Stimulated activated CD8-positive, alpha-beta memory T cell treated with anti-CD3 and anti-CD28 coated beads, Interleukin-15, amount 100 ng/mL, for 24 hours (primary cell): ENCODE measurements at places on chromosomes 3 and 15.

DNA sequence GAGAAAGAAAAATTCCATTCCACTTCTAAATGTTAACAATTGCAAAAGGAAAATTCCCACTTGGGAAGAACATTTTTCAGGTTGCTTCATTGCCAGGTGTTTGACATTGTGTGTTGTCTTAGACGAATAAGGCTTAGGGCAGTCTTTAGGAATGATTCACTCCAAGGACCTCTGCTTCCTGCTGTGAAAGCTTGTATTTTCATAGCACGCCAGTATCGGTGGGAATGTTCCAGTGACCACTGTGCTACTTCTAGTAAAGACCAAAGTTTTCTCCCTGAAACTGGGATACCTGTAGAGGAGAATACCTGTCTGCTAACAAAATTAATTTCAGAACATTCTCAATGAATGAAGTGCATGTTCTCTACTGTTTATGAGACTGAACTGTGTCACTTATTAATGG is 64.1 kb downstream of the CDIN1 start:
- DNase-seq, result no peak

DNA sequence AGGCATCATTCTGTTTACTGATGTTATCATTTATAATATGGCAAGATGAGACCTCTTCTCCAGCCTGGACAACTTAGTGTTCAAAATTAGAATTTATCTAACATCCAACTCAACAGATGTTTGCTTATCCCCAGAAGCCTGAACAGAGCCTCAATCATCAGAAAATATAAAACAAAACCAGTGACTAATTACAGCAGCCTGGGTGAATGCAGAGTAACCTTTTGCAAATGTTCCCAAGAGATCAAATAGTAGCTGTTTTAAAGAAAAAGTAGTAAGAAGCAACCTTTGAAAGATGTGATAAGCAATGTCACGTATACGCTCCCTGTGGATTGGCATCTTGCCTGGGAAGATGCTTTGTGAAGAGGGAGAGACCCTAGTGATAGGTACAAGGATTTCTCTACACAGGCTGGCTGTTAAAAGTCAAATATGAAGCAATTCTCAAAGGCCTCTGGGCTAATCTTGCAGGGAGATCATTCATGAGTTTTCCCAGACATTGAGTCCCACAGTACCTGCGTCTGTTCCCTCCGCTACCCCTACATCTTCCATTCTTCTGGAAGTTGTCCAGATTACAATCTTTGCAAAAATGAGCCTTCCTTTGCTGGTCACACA is 39.3 kb upstream of the PRICKLE2 start:
- DNase-seq, result no peak

DNA sequence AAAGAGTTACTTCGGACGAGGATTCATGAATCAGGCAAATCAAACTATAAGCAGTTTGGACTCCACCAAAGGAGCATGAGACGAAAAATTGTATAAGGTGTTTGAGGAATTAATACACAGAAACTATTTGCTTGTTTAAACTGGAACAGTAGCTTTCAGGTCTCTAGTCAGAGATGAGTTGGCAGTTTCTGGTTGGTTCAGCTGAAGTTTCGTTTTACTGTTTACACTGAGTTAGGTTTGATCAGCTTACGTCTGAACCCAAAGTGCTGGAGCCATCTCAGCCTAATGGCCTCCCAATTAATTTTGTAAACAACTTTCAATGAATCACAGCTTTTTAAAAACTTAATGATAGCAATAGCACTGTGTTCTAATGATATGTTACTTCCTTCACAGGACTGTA is 703.7 kb downstream of the NLGN1 start:
- DNase-seq, result no peak

GRCh38 chr15:29681946-29682345 is 140.3 kb downstream of the TJP1 start:
- DNase-seq, result no peak

GRCh38 chr3:55546866-55547669 is 60.0 kb upstream of the WNT5A start:
- DNase-seq, result no peak

DNA sequence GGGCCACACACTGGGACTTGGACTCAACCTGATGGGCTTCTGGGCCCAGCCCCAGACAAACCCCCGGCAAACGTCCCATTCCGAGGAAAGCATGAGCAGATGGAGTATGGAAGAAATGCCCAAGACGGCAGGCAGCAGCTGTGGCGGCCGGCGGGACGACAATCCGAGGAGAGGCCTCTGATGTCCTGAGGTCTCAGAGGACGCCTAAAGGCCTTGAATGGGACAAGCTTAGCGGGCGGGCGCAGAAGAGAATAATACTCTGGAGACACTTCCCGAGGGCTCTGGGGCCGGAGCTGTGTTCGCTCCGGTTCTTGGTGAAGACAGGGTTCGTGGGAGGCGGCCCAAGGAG is 482 bp upstream of the OGG1 start:
- DNase-seq, result no peak

DNA sequence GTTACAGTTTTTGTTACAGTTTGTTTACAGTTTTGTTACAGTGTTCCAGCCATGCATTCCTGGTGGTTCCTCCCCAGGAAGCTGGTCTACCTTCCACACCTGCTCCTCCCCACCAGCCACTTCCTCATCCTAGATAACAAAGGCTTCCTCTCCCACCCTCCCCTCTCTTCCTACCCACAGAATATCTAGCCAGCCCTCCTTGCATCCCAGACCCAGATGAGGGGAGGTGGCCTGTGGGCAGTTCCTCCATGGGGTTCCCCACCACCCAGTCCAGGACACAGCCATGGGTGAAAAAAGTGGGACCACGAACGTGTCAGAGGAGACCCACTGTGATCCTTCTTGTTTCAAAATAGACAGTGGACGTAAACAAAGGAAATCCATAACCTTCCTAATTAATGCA is 122.8 kb upstream of the ABHD17C start:
- DNase-seq, result no peak

GRCh38 chr15:49044766-49045606 is 1.3 kb downstream of the SECISBP2L start:
- DNase-seq, result no peak

DNA sequence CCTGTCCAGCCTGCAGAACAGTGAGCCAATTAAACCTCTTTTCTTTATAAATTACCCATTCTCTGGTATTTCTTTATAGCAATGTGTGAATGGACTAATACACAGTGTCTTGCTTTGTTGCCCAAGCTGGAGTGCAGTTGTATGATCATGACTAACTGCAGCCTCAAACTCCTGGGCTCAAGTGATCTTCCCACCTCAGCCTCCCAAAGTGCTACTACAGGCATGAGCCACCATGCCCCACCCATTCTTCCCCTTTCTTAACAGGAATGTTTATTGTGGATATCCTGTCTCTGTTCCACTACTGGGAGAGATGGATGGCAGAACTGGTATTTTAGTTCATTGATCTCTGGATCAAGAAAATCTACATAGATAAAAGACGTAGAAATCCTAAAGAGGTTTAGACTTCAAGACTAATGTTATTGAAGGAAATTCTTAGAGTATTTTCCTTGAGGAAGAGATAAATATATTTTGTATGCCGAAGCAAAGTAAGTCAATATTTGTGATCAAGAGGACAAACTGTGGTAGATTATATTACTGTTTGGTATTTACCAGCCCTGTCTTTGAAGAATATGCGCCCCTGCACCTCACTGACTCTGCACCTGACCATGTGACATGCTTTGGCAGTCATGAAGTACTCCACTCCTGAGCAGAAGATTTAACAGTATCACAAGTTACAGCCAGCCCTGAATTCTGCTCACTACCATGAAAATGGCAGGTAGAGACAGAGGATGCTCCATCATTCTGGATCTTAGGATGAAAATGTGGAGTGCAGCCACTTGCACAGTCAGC is 42.9 kb downstream of the UACA start:
- DNase-seq, result no peak

GRCh38 chr3:107929088-107929487 is 161.7 kb downstream of the CD47 start:
- no peak for DNase-seq

- DNase-seq, result no peak
Observed at GRCh38 chr15:61681676-61682075, 378.6 kb downstream of the VPS13C start.
